MV-4-11 (cell line): ENCODE measurements at places on chromosomes 1 and 21.
A peak's percentile ranks its signal among the peaks of the same experiment; 100 is the strongest.

DNA sequence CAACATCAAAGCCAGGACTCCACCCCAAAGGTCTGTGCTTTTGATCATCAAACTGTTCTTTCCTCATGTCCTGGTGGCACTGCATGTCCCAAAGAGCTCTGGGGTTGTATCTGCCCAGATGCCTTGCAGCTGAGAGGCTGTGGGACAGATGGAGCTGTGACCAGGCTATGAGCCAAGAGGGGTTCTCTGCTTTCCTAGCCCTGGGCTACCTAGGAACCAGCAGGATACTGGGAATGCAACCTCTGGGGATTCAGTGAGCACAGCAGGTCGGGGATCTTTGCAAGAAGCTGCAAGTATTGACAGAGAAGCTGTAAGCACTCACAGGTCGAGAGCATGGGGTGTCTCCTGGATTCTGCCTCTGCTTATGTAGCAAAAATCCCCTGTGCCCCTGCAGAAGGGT, 186.6 kb downstream of the GRIK3 start:
- DNase-seq, result no peak

DNA sequence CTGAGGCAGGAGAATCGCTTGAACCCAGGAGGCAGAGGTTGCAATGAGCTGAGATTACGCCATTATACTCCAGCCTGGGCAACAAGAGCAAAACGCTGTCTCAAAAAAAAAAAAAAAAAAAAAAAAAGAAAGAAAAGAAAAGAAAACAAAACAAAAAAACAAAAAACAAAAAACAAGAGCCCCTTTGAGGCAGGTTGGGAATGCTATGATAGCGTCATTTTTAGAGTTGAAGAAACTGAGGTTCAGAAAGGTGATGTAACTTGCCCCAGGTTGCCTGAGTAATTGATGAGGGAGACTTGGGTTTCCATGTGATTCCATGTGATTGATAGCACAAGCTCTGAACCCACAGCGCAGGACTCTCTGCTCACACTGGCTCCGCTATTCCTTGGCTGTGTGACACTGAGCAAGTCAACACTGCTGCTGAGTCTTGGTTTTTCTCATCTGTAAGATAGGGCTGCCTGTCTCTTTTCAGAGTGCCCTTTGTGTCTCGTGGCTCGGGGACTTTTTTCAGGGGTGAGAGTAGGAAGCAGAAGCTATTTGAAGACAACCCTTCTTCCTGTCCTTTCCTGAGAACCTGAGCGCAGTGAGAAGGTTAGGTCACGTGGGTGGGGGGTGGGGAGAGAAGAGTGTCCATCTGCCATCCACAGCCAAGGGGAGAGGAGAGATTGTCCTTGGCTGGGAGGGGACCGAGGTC, 2.5 kb downstream of the CNR2 start:
- no peak for DNase-seq

DNA sequence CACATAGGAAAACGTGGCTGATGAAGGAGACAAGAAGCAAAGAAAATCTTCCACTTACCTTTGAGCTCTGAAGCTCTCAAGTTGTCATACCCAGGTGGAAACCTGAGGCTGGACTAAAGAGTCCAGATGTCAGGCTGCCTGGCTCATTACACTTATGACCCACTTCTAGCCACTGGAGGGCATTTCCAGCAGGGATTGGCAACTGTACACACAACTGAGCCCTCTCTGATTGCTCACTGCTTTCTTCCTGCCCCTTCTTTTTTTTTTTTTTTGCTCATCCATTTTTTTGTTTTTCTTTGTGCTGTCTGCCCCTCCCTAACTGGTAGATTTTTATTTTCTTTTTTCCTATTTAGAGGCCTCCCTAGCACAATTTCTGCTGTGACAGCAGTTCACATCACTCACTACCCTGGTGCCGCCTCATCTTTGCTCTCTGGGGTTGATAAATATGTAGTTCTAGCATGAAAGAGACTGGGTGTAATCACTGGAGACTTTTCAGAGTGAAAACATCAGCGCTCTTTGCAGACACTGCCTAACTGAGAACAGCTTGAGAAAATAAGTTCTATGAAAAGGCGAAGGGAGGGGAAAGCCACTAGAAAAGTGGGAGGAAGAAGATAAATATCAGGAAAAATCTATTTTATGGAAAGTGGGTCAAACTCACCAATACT, 334.5 kb downstream of the NUF2 start:
- DNase-seq, result no peak

DNA sequence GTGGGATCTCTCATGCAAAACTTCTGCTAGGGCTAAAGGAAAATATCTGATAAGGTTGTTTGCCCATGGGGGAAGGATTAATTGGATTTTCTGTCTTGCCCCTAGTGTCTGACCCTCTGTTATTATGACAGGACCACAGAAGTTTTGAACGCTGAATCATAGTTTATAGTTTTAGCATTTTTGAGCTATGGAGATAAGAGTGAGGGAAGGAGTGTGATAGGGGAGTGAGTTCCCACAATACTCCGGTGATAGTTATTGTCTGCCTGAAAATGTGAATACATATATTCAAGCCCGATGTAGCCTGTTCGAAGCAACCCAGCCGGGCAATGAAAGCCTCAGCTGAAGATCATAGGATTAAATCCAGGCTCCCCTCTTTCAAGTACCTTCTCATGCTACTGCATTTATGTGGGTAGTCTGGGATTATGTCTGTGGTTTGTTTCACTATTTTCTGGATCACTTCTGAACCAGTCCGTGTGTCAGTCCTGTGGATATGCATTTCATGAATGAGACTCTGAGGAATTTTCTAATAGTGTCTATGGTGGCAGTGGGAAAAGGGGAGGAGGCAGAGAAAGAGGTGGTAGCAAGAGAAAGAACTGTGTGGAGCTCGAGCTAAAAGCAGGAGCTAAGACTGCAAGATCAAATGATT, 258.7 kb downstream of the DISC1 start:
- no peak for DNase-seq

- no peak for DNase-seq
Measured at GRCh38 chr1:2303781-2304180, 75.7 kb downstream of the SKI start.

- no peak for DNase-seq
Measured at GRCh38 chr1:92186081-92186480, 31.6 kb upstream of the C1orf146 start.

GRCh38 chr1:1123581-1124507, 8.0 kb upstream of the C1orf159 start:
- DNase-seq, result peak; percentile 43
